Ascending aorta (tissue), 2 donors: ENCODE measurements at places on chromosomes 1 and 21. TPM values are rescaled to one million over a fixed set of nuclear protein-coding genes. Genes with fewer than 3 reads are reported as not detected.

DNA sequence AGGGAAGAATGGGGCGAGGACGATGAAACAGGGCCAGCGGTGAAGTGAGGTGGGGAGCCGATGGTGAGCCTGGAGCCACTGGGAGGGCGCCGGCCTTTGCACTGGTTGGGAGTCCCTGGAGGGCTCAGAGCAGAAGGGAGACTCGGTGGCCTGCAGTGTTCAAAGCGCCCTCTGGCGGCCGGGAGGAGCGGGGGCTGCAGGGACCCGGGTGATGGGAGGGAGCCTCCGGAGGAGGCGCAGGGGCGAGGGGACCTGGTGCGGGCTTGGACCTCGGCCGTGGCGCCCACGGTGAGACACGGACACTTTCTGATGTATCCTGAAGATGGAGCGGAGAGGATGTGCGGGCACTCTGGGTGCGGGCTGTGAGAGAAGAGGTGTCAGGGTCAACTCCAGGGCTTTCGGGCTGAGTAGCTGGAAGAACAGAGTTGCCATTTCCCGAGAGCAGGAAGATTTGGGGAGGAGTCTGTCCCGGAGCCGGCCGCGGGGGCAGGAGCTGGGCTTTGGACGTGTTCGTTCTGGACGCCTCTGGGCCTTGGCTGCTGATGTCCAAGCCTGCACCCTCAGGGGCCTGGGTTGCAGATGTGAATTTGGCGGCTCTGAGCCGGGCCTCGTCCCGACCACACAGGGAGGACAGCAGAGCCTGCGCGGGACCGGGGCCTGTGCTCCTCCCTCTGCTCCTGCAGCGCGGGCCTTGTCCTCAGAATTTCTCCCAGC is 29.7 kb downstream of the HEYL start:
- peak; percentile 82 for DNase-seq
- H3K27me3 ChIP-seq: no peaks in the 10 kb centered on the region
- H3K27ac ChIP-seq: peak overlapping the region; percentile 34

DNA sequence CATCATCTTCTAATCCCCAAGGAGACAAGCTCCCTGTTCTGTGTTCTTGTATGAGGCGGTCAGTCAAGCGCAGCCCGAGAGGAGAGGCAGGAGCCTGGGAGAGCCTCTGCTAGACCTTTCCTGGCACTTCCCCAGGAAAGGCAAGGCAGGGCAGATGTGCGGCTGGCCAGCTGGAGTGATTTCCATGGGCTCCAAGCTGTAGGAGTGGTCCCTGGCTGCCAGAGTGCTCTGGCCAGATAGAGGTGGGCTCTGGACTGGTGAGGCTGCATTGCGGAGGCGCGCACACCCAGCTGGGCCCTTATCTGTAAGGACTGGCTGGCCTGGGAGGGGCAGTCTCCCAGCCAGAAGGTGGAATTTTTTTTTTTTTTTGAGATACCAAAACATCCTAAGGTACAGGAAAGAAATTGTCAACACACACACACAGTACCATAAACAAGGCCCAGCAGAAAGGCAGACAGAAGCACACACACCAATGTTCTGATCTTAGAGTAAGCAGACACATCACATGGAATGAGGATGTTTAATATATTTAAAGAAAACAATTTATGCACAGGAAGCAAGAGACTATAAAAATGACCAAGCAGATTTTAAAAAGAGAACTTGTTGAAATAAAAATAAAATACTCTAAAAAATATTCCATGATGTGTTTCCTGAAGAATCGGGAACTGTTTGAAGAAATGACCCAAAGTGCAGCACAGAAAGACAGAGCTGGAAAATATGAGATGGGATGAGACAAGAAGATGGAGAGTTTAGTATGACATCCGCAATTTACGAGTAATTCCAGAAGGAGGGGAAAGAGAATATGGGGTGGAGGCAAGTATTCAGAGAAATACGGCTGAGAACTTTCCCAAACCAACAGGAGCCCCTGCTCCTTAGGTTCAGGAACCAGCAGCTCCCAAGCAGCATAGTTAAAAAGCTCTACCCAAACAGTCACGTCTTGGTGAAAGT is 13.4 kb downstream of the IBA57 start:
- H3K27me3 ChIP-seq: no peaks in the 10 kb centered on the region
- peaks cover 12% of the 10 kb centered on the region for H3K36me3 ChIP-seq
- DNase-seq: no peak
- no peaks in the 10 kb centered on the region for H3K4me1 ChIP-seq
- peak overlapping the region; percentile 37 for H3K27ac ChIP-seq

- no peak overlapping the region for H3K27ac ChIP-seq
- H3K4me1 ChIP-seq: no peaks in the 10 kb centered on the region
- no peaks in the 10 kb centered on the region for H3K36me3 ChIP-seq
- no peak overlapping the region for H3K4me3 ChIP-seq
- DNase-seq: no peak
Measured at GRCh38 chr1:9780554-9781110, 43.1 kb downstream of the CLSTN1 start.

GRCh38 chr1:7962636-7963377 is 1.3 kb downstream of the PARK7 start:
- peaks cover 53% of the 10 kb centered on the region for H3K4me1 ChIP-seq
- peaks cover 27% of the 10 kb centered on the region for H3K36me3 ChIP-seq
- peak overlapping the region; percentile 72 for H3K4me3 ChIP-seq
- peak overlapping the region; percentile 91 for H3K27ac ChIP-seq
- no peak for DNase-seq
- H3K27me3 ChIP-seq: no peaks in the 10 kb centered on the region

DNA sequence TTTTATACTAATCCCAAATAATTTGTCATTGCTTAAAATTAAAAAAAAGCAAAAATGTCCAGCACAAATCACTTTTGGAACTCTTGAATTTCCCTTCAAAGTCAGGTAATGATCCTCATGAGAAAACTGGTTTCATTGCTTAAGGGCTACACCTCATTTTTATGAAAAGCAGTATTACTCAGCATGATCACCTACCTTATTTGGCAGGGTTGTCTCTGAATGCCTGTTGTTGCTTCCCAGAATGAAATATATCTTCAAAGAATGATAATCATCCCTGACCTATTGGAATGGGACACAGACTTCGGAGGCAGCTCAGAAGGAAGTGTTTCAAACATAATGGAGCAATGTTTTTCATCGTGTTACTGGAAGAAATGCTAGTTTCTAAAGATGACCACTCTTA is 29.7 kb downstream of the C1orf21 start:
- H3K27ac ChIP-seq: no peak overlapping the region
- H3K4me1 ChIP-seq: peaks cover 4% of the 10 kb centered on the region
- no peak overlapping the region for H3K4me3 ChIP-seq
- no peaks in the 10 kb centered on the region for H3K27me3 ChIP-seq

The CAPN8 gene
- total RNA-seq: not detected

DNA sequence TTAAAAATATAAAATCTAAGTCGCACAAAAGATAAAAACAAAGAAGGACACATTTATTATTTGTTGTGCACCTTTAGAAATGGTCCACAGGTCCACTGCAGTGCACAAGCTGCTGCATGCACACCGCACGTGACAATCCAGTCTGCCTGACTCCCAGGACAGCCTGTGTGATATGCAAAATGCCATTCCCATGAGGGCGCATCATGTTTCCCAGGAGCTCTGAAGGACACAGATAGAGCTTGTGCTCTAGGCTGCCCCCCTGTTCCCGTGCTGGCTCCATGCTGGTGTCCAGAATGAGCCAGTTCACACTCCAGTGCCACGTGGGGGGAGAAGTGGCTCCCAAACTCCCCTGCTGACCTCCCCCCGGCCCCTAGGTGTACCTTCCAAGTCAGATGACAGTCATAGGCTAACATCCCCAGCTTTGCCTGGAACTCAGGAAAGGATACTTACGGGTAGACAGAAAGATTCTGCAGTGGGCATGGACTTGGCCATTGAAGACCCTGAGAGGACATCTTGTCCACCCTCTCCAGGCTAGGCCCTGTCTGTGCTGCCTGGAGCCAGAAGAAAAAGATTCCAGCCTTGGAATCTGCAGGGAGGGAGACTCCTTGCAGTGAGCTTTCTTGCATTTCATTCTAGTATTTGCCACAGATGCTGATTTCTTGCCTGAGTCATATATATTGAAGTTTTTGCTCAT is 26.3 kb downstream of the RAB7B start:
- H3K36me3 ChIP-seq: no peaks in the 10 kb centered on the region
- no peak for DNase-seq
- no peaks in the 10 kb centered on the region for H3K27me3 ChIP-seq
- H3K27ac ChIP-seq: no peak overlapping the region
- no peak overlapping the region for H3K4me3 ChIP-seq

- H3K27ac ChIP-seq: no peak overlapping the region
- H3K4me3 ChIP-seq: no peak overlapping the region
- H3K36me3 ChIP-seq: no peaks in the 10 kb centered on the region
- no peaks in the 10 kb centered on the region for H3K4me1 ChIP-seq
- no peaks in the 10 kb centered on the region for H3K27me3 ChIP-seq
- DNase-seq: no peak
Measured at GRCh38 chr1:158978730-158979129, 31.0 kb upstream of the IFI16 start.

- H3K4me1 ChIP-seq: no peaks in the 10 kb centered on the region
- no peaks in the 10 kb centered on the region for H3K27me3 ChIP-seq
- DNase-seq: no peak
Measured at GRCh38 chr1:25520446-25521061, 22.9 kb upstream of the LDLRAP1 start.

GRCh38 chr1:190880352-190880751 is 402.7 kb upstream of the BRINP3 start:
- H3K4me3 ChIP-seq: no peak overlapping the region
- no peaks in the 10 kb centered on the region for H3K4me1 ChIP-seq
- no peaks in the 10 kb centered on the region for H3K36me3 ChIP-seq
- no peaks in the 10 kb centered on the region for H3K27me3 ChIP-seq
- DNase-seq: no peak

DNA sequence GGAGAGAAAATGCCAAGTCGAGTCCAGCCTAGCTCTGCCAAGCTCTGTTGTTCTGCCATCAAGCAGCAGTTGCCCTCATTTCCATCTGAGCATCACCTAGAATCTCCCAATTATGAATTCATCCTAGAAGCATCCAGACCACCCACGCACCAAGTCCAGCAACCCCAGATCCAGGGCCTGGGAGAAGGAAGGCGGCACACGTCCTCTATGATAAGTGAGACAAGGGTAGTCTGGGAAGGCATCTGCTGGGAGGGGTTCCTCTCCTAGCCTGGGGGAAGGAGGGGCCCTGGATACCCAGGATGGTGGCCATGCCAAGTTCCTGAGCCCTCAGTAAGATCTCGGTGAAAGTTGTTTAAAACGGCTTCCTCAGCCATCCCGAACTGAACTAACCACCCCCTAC is 70.7 kb downstream of the VWA5B1 start:
- H3K36me3 ChIP-seq: no peaks in the 10 kb centered on the region
- H3K27ac ChIP-seq: no peak overlapping the region
- no peaks in the 10 kb centered on the region for H3K4me1 ChIP-seq
- H3K4me3 ChIP-seq: no peak overlapping the region
- H3K27me3 ChIP-seq: no peaks in the 10 kb centered on the region
- DNase-seq: no peak

- no peak overlapping the region for H3K4me3 ChIP-seq
- H3K27me3 ChIP-seq: no peaks in the 10 kb centered on the region
- H3K4me1 ChIP-seq: no peaks in the 10 kb centered on the region
- H3K36me3 ChIP-seq: no peaks in the 10 kb centered on the region
- no peak overlapping the region for H3K27ac ChIP-seq
- no peak for DNase-seq
Measured at GRCh38 chr1:29921741-29922140, 685.4 kb downstream of the PTPRU start.

DNA sequence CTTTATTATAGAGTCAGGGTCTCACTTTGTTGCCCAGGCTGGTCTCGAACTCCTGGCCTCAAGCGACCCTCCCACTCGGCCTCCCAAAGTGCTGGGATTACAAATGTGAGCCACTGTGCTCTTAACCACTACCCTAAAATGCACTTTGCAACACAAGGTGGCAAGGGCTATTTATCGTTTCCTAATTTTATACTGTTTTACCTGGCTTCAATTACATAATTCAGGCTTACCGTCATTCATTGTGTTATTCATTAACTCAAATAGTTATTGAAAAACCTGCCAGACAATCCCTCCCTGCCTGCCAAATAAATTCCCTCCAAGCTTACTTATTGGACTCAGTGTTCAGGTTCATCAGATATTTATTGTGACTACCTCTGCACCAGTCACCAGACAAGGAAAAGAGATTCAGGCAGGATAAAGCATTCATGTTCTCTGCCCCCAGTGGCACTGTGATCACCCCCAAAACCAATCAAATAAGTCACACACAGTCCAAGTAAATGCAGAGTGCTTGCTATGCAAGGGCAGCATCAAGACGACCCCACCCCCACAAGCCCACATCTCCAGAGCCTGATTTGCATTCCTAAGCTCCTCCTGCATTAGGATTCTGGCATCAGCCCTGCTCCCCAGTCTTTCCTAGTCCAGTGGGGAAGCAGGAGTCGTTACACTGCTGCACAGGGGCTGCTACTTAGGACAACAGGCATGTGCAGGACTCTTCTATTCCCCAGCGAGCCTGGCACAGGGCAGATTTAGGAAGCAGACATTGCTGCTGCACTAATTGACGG is 8.1 kb downstream of the PAQR7 start:
- H3K4me3 ChIP-seq: no peak overlapping the region
- no peaks in the 10 kb centered on the region for H3K4me1 ChIP-seq
- no peaks in the 10 kb centered on the region for H3K27me3 ChIP-seq
- no peak for DNase-seq
- H3K27ac ChIP-seq: no peak overlapping the region
- H3K36me3 ChIP-seq: peaks cover 10% of the 10 kb centered on the region
